ENCODE measurements at places on chromosomes 6 and 20. TPM values are rescaled to one million over a fixed set of nuclear protein-coding genes. Genes with fewer than 3 reads are reported as not detected.

- H3K4me1 ChIP-seq, result no peaks in the 10 kb centered on the region
- no peak overlapping the region for H3K27ac ChIP-seq
- no peaks in the 10 kb centered on the region for H3K36me3 ChIP-seq
Measured at GRCh38 chr20:5491455-5491854, 174.7 kb upstream of the PROKR2 start.

Gene SMPD2
- total RNA-seq, result 4.8 TPM

GRCh38 chr6:13280254-13280653 is 48.1 kb downstream of the TBC1D7 start:
- H3K27me3 ChIP-seq, result no peaks in the 10 kb centered on the region
- no peaks in the 10 kb centered on the region for H3K4me1 ChIP-seq
- H3K4me3 ChIP-seq, result no peak overlapping the region
- H3K36me3 ChIP-seq, result no peaks in the 10 kb centered on the region
- H3K27ac ChIP-seq, result no peak overlapping the region

GRCh38 chr20:60294632-60295031 is 336.4 kb downstream of the CDH26 start:
- H3K4me1 ChIP-seq, result no peaks in the 10 kb centered on the region

Gene ERVFRD-1
- total RNA-seq, result 0.14 TPM

Gene ARG1
- total RNA-seq, result 238 TPM

Gene SIRPD
- total RNA-seq, result not detected

GRCh38 chr20:33840759-33841435 is 29.7 kb downstream of the CHMP4B start:
- peak overlapping the region; percentile 62 for H3K27ac ChIP-seq
- no peaks in the 10 kb centered on the region for H3K27me3 ChIP-seq
- H3K36me3 ChIP-seq, result no peaks in the 10 kb centered on the region
- DNase-seq, result no peak
- peaks cover 52% of the 10 kb centered on the region for H3K4me1 ChIP-seq
- no peak overlapping the region for H3K4me3 ChIP-seq

- DNase-seq, result no peak
- H3K4me3 ChIP-seq, result no peak overlapping the region
- H3K27ac ChIP-seq, result no peak overlapping the region
- no peaks in the 10 kb centered on the region for H3K4me1 ChIP-seq
- H3K27me3 ChIP-seq, result no peaks in the 10 kb centered on the region
- H3K36me3 ChIP-seq, result no peaks in the 10 kb centered on the region
Measured at GRCh38 chr20:33262658-33263065, 20.4 kb upstream of the BPIFB1 start.

DNA sequence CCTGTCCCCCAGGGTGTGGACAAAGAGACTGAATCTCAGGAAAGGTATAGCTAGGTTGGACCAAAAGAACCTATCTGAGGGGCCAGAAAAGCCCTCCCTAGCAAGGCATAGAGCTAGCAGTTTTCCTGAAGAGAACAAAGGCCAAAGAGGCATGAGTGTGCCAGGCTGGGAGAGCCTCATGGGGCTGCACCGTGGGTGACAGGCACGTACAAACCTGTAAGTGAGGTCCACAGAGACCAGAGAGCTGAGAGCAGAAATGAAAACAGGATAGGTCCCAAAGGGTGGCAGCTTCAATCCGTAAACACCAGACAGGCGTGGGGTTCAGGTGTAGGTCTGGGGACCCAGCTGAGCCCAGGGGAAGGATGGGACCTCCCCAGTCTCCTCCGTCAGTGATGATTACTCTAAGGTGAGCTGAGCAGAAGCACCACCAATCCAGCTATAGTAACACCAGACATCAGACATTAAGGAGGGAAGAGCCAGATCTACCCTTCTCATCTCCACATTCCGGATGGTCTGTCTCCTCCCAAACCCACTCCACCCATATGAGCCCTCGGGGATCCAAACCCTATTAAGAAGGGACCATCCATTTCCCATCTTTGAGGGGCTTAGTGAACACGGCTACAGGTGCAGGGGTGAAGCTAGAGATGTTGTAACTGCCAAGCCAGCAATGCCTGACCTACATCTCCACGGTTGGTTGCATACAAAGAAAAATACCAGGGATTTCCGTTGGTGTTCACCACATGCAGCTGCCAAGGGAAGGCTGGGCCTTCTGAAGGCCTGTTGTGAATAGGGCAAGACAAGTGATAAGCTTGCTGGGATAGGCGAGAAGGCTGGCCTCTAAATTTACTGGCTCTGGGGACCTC is 38.3 kb downstream of the BCL2L1 start:
- H3K36me3 ChIP-seq, result peaks cover 14% of the 10 kb centered on the region
- no peaks in the 10 kb centered on the region for H3K27me3 ChIP-seq
- H3K27ac ChIP-seq, result no peak overlapping the region
- H3K4me1 ChIP-seq, result peaks cover 3% of the 10 kb centered on the region
- H3K4me3 ChIP-seq, result no peak overlapping the region

Gene RUNX2
- total RNA-seq, result 0.42 TPM

DNA sequence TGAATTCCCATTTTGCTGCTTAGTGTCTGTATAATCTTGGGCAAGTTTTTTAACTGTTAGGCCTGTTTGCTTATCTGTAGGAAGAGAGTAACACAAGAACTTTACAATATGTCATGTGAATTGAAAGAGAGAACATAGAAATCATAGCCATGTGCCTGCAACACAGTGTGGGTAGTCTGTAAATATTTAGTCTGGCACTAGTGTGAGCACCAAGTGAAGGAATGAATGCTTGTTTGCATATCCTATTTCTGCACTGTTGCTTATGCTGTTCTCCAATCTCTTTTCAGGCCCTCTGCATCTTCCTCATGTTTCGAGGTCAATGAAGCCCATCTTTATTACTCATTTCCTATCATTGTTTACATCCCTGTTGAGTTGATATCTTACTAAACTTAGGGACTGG is 49.2 kb downstream of the CBFA2T2 start:
- H3K4me1 ChIP-seq, result peaks cover 14% of the 10 kb centered on the region
- no peaks in the 10 kb centered on the region for H3K36me3 ChIP-seq
- peak overlapping the region; percentile 47 for H3K27ac ChIP-seq
- H3K4me3 ChIP-seq, result no peak overlapping the region

DNA sequence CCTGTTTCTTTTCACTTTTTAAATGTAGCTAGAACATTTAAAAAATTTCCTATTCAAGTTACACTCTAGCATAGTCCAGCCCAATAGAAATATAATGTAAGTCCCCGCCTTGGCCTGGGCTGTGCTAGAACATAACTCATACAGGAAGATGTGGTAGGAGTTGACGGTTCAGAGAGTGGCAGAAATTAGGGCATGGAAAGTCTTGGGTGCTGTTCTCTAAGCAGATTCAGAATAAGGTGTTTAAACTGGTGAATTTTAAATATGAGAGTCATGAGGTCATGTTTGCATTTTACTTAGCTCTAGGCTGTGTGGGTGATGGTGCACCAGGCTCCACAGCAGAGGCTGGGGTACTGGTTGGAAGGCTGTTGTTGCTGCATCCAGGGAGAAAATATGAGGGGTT is 256.5 kb downstream of the FARS2 start:
- H3K4me1 ChIP-seq, result no peaks in the 10 kb centered on the region
- H3K27me3 ChIP-seq, result no peaks in the 10 kb centered on the region
- DNase-seq, result no peak
- H3K36me3 ChIP-seq, result no peaks in the 10 kb centered on the region

Gene ULBP3
- 2.3 TPM for total RNA-seq

DNA sequence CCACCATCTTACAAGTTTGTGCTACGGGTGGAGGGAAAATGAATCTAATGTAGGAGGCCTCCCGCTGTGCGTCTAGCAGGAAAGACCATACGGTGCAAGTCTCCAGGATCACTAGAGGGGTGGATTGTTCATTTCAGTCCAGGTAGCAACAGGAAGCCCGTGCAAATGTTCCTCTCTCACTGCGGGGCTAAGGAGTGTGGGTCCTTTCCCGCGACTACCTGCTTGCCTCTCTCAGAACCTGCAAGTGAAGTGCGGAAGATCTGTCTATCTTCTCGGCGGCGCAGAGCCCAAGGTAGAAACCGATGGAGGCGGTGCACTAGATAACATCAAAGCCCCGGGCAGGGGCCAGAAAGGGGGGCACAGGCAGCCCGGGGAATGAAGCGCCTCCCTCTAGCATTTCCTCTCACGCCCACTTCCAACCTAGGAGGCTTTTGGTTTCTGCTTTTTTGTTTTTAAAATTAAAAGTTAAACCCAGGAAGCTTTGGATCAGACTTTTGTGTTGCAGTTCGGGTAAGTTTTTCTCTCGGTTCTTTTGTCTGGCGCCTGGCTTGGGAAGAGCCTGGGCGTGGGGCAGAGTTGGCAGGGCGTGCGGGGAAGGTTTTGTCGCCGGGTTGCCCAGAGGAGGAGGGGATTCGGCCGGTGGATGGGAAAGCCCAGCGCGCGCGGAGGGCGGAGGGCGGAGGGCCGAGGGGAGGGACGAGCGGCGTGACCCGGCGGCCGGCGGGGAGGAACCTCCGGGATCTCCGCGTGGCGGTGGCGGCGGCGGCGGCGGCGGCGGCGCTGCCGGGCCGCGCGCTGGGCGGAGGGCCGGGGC is 3.5 kb upstream of the HIVEP1 start:
- no peaks in the 10 kb centered on the region for H3K27me3 ChIP-seq
- peaks cover 2% of the 10 kb centered on the region for H3K4me1 ChIP-seq
- DNase-seq, result peak; percentile 80
- peak overlapping the region; percentile 99 for H3K4me3 ChIP-seq
- no peaks in the 10 kb centered on the region for H3K36me3 ChIP-seq

Gene HACE1
- total RNA-seq, result 7.2 TPM

- H3K36me3 ChIP-seq, result no peaks in the 10 kb centered on the region
- no peaks in the 10 kb centered on the region for H3K27me3 ChIP-seq
- no peak overlapping the region for H3K27ac ChIP-seq
- DNase-seq, result no peak
- H3K4me3 ChIP-seq, result no peak overlapping the region
- no peaks in the 10 kb centered on the region for H3K4me1 ChIP-seq
Measured at GRCh38 chr6:167469101-167469500, 144.2 kb downstream of the TTLL2 start.

Gene VWA7
- total RNA-seq, result 2.0 TPM

DNA sequence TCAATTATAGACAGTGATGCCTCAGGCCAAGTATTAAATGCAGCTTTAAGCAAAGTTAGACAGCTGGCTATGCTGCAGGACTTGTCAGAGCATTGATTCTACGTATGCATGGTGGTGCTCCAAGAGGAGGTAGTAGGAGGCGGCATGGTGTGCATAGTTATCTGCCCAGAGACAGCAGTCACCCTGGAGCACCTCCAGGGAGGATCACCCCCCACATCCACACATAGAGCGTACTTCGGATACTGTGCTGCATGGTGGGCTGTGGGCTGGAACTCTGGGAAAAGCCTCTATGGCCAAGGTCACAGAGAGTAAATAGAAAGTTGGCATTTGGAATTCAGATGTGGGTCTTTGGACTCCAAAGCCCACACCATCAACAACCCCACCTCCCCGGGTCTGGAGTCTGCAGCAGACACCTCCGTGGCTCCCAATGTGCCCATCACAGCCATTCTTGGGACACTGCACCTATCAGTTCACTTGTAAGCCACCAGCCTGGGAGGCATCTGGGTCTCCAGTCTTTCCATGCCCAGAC is 64.5 kb upstream of the STX16 start:
- no peak overlapping the region for H3K4me3 ChIP-seq
- H3K4me1 ChIP-seq, result no peaks in the 10 kb centered on the region
- H3K36me3 ChIP-seq, result no peaks in the 10 kb centered on the region
- no peaks in the 10 kb centered on the region for H3K27me3 ChIP-seq

GRCh38 chr6:169243186-169243585 is 10.5 kb downstream of the THBS2 start:
- H3K4me1 ChIP-seq, result no peaks in the 10 kb centered on the region
- H3K4me3 ChIP-seq, result no peak overlapping the region
- no peaks in the 10 kb centered on the region for H3K27me3 ChIP-seq
- H3K27ac ChIP-seq, result no peak overlapping the region
- H3K36me3 ChIP-seq, result no peaks in the 10 kb centered on the region

DNA sequence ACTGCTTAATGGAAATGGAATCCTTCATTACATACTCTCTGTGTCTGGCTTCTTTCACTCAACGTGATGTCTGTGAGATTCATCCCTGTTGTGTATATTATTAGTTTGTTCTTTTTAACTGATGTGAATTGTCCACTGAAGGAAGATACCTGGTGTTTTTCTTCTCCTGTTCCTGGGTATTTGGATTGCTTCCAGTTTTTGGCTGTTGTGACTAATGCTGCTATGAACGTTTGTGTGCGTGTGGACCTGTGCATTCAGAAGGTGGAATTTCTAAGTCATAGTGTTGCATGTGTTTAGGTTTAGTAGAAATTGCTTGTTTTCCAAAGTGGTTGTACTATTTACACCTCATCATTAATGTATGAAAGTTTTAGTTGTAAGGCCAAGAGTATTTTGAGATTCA is 3.8 kb downstream of the TULP4 start:
- DNase-seq, result no peak
- no peaks in the 10 kb centered on the region for H3K27me3 ChIP-seq
- H3K27ac ChIP-seq, result no peak overlapping the region
- no peaks in the 10 kb centered on the region for H3K4me1 ChIP-seq
- H3K4me3 ChIP-seq, result no peak overlapping the region
- no peaks in the 10 kb centered on the region for H3K36me3 ChIP-seq

Gene KIF25
- total RNA-seq, result not detected

Gene RWDD2A
- 1.9 TPM for total RNA-seq

Gene KCNS1
- total RNA-seq, result 0.09 TPM

DNA sequence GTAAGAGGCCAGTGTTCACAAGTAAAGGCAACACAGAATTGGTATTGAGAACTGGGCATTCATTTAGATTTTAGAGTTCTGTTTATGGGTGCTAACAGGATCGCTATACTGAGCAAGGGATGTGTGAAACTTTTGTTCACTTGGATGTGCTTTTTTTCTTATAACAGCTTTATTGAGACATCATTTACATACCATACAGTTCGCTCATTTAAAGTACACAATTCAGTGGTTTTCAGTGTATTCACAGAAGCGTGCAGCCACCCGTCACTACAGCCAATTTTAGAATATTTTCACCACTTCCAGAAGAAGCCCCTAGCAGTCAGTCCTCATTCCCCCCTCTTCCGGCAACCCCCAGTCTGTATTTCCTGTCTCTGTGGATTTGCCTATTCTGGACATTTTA is 48.7 kb downstream of the GFRA4 start:
- no peak overlapping the region for H3K4me3 ChIP-seq
- no peak for DNase-seq
- no peaks in the 10 kb centered on the region for H3K27me3 ChIP-seq
- H3K36me3 ChIP-seq, result peaks cover 19% of the 10 kb centered on the region
- H3K27ac ChIP-seq, result no peak overlapping the region
- no peaks in the 10 kb centered on the region for H3K4me1 ChIP-seq

- H3K4me3 ChIP-seq, result no peak overlapping the region
- no peaks in the 10 kb centered on the region for H3K4me1 ChIP-seq
- H3K36me3 ChIP-seq, result peaks cover 11% of the 10 kb centered on the region
- no peak overlapping the region for H3K27ac ChIP-seq
- DNase-seq, result no peak
Measured at GRCh38 chr20:21229163-21229562, 74.0 kb upstream of the XRN2 start.

- no peaks in the 10 kb centered on the region for H3K36me3 ChIP-seq
- H3K27me3 ChIP-seq, result no peaks in the 10 kb centered on the region
- peaks cover 25% of the 10 kb centered on the region for H3K4me1 ChIP-seq
- no peak for DNase-seq
- no peak overlapping the region for H3K4me3 ChIP-seq
Measured at GRCh38 chr6:12288914-12289313, 1.2 kb upstream of the EDN1 start.

DNA sequence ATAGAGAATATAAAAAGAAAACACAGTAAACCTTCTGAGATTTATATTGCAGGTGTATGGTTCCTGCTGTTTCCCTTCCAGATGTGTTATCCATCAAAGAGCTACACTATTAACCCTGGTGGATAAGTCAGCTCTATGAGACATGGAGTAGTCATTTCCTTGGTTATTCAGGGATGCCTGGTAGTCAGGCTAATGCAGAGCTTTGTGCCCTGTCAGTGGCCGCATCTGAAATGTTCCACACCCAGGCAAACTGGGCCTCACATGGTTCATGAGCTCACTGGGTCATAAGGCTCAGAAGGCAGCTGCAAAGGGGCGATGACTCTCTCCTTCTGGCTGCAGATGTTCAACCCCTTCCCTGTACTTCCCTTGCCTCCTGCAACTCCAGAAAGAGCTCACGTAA is 473.6 kb downstream of the EPHA7 start:
- no peak overlapping the region for H3K27ac ChIP-seq
- DNase-seq, result no peak
